ENCODE measurements at places on chromosomes 3 and 15.
A peak's percentile ranks its signal among the peaks of the same experiment; 100 is the strongest.

GRCh38 chr3:14915636-14916222 lies 31.7 kb upstream of the NR2C2 start:
- DNase-seq = no peak

DNA sequence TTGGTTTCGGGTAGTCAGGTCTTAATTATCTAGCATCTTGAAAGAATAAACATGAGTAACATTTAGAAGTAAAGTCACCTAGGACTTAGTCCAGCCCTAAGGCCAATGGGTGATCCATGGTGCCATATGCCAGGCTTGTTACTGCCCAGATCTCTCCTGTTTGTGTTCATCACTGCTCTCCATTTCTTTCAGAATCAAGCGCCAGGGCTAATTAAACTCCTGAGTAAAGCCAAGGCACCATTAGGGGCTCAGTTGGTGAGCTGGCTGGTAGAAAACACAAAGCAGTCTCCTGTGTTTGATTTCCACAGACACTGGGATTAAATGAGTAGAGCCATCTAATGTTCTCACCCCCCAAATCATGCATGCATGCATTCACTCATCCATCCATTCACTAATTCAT lies 11.3 kb downstream of the CYP19A1 start:
- no peak for DNase-seq

GRCh38 chr3:42660898-42661297 lies 7.4 kb downstream of the ZBTB47 start:
- DNase-seq = no peak

- DNase-seq = no peak
Observed at GRCh38 chr3:71492566-71492965, 91.0 kb downstream of the FOXP1 start.

- DNase-seq = no peak
Observed at GRCh38 chr3:153429821-153430220, 267.8 kb downstream of the RAP2B start.

- no peak for DNase-seq
Observed at GRCh38 chr15:62969442-62970089, 73.0 kb upstream of the TPM1 start.

GRCh38 chr3:68974711-68975110 lies 38.8 kb downstream of the EOGT start:
- no peak for DNase-seq

DNA sequence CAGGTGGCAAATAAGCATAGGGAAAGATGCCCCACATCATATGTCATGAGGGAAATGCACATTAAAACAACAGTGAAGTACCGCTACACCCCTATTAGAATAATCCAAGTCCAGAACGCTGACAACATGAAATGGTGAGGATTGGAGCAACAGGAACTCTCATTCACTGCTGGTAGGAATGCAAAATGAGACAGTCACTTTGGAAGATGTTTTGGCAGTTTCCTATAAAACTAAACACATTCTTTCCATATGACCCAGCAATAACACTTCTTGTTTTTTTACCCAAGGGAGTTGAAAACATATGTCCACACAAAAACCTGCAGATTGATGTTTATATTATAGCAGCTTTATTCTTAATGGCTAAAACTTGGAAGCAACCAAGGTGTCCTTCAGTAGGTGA lies 116.4 kb upstream of the TOPAZ1 start:
- DNase-seq = no peak

GRCh38 chr3:53845103-53845880 lies 927 bp downstream of the CHDH start:
- DNase-seq = no peak

DNA sequence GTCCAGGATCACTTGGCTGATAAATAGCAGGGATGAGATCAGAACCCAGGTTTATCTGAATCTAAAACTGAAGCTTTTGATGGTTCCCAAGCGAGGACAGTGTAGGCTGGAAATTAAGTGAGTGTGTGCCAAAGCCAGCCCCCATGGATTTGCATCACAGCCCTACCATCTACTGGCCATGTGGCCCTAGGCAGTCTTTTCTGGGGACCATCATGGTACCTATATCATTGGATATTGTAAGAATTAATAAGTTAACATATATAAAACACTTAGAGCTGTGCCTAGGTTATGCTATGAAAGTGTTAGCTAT lies 32.8 kb upstream of the SSR3 start:
- no peak for DNase-seq

- no peak for DNase-seq
Observed at GRCh38 chr3:156657440-156657839, 16.9 kb upstream of the TIPARP start.

- DNase-seq = no peak
Observed at GRCh38 chr15:61946778-61947177, 113.5 kb downstream of the VPS13C start.

GRCh38 chr3:2940062-2940461 lies 170.1 kb downstream of the IL5RA start:
- no peak for DNase-seq

DNA sequence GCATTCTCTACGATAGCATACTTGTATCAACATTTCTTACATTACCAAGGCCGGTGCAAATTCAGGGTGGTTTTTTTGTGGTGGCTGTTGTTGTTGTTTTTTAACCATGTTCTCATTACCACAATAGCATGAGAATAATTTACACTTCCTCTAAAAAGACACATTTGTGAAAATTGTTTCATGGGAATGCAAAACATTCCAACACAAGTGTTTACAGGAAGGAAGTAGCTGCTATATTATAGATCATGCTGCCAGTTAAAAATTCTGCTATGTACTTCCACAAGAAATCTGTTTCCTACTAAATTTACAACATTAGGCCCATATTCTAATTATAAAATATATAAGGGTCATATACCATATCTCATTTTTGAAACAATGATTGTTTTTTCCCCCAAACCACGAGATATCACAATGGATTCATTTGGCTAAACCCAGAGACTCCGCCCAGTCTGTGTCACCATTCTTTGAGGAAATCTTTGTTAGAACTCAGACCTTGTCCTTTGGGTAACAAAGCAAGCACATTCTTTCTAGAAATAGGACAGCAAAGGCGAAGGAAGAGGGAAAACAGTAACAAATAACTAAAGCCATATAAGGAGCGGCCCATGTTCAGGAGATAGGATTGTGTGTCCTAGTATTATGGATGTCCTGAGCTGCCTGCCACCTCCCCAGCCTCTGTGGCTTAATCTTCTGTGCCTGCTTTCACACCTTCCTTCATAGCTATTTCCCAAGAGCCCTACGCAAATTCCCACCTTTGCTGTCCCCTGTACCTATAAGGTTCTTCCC lies 60.1 kb downstream of the UACA start:
- no peak for DNase-seq

DNA sequence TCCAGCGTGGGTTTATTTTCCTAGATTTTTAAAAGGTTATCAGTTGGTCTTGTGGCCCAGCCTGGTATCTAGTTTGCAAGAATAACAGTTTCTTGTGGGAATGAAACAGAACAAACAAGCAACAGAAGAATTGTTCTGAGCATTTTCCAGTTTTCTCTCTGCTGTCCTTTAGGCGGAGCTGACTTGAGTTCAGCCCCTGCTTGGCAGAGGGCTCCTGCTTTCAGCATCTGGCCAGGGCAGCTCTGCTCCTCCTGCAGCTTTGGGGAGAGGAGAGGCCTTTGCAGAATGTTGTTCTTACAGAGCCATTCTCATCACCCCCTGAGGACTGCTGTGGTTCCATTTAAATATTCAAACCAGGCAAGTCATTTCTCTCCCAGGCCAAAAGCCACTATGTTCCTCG lies 117.7 kb downstream of the ALDH1A2 start:
- no peak for DNase-seq

DNA sequence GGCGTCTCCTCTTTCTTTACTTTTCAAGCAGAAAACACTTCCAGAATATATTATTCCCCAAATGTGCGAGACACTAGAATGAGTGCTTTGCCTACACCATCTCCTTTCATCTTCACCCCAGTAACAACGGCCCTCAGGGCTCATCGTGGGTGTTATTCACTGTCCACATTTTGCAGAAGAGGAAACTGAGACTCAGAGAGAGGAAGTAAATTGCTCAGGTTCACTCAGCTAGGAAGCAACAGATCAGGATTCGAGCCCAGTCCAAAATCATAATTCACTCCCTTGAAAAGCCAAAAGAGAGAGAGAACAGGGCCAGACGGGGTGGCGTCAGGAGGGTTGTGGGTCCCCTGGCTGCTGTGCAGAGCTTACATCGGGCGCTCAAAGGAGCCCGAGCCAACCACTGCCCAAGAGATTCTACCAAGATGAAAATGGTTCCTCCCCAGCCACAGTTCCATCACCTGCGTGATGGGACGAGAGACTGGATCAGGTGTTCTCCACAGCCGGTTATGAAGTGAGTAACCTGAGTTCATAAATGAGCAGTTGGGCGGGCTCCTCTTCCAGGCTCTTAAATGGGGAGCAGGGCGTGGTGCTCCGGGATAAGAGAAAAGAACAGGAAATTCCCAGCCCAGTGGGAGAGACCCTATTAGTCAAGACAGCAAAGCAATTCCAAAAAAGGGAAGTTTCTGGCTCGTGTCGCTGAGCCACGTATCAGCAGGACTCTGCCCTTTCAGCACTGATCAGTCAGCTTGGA lies 48.6 kb upstream of the FLNB start:
- no peak for DNase-seq

- DNase-seq = peak; percentile 75
Observed at GRCh38 chr15:39171944-39172368, 408.9 kb upstream of the THBS1 start.

DNA sequence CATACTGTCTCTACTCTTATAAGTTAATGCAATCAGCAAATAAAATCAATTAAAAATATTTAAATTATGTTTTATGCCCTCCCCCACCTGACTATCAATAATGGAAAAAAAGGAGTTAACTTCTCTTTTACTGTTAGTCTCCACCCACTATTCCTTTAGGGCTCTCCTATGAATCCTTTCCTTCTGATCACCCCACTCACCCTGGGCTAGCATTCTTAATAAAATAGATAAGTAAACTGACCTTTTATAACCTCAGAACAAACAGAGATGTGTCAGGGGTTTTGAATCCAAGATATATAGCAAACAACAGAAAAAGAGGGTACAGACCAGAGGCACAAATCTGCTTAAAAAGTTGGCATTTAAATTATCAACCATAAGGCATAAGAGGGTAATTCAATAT lies 116.1 kb upstream of the PLXND1 start:
- peak; percentile 33 for DNase-seq

DNA sequence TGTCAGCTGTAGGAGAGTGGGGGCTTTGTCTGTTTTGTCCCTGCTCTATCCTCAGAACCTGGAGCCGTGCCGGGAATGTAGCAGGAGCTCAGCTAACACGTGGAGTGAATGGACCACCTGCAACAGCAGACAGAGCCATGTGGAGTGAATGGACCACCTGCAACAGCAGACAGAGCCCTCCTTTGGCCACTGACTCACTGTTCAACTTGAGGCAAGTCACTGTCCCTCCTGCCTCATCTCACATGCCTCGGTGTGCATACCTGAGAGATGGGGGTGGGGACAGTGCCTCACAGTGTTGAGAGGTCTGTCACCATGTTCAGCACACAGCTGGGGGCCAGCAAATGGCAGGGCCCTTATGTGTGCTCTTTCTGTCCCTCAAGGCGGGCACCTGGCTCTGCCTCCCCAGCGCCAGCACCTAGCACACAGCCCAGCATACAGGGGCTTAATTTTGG lies 27.9 kb downstream of the FEM1B start:
- no peak for DNase-seq

DNA sequence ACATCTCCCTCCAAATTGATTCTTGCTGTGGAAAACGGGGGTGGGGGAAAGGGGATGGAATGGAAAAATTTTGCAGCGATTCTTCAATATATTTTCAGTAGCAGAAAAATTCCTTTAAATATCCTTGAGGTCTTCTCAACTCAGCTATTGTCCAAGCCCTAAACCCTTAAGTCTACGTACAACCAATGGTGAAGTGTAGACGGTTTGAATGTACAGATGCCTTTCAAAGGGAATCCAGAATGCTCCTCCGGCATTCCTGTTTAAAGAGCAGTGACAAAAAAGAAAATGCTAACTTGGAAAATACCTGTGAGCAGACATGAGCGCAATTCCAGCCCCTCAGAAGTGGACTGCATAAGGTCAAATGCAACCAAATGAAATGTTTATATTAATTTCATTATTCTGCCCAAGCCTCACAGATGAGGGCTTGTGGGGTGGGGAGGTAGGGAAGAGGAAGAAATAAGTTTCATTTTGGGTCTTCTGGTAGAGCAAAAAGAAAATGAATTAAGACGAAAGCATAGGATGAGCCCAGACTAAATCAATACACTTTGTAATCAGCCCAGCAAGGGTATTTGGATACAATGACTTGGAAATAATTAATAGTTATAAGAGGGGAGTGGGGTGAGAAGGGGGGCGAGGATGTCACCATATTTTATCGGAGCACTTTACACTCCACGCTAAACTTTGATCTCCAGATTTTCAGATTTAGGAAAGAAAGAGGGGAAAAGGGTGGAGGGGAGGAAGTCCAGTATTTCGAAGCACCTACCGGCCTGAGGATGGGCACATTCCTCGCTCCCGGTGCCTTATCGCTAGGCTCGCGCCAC lies 2.7 kb downstream of the FOXP1 start:
- no peak for DNase-seq

GRCh38 chr3:152458376-152459117 lies 189.8 kb downstream of the MBNL1 start:
- no peak for DNase-seq

- DNase-seq = no peak
Observed at GRCh38 chr3:141126661-141127343, 75.7 kb downstream of the SPSB4 start.

DNA sequence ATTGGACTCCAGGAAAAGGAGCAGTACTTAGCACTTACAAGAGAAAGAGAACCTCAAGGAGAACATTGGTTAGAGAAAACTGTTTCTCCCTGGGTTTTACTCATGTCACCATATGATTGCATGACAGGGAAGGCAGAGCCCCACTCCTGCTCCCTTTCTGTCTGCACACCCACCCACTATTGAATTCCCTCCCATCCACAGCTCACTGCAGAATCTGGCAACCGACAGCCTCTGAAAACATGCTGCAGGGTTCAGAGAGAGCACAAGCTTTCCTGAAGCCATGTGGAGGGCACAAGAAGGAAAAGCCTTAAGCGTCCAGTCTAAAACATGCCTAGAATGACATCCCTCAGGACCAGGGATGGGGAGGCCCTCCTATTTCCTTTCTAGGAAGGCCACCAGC lies 3.0 kb upstream of the IL17RD start:
- no peak for DNase-seq

Data from NCI-H524 treated with DMSO at 0.1 percent for 48 hours (cell line).